ENCODE measurements at places on chromosomes 16 and 17.

GRCh38 chr16:54677308-54677950 is 253.2 kb upstream of the IRX5 start:
- DNase-seq: no peak

- peak; percentile 36 for DNase-seq
These were observed 580 bp downstream of the TANC2 start for GRCh38 chr17:62966426-62967204.

- peak; percentile 91 for DNase-seq
These were observed at the start of gene POLDIP2 for GRCh38 chr17:28357061-28357900. POLDIP2 (minus strand) TSS chr17:28357527; CDS start chr17:28357448, 79 bp downstream.

DNA sequence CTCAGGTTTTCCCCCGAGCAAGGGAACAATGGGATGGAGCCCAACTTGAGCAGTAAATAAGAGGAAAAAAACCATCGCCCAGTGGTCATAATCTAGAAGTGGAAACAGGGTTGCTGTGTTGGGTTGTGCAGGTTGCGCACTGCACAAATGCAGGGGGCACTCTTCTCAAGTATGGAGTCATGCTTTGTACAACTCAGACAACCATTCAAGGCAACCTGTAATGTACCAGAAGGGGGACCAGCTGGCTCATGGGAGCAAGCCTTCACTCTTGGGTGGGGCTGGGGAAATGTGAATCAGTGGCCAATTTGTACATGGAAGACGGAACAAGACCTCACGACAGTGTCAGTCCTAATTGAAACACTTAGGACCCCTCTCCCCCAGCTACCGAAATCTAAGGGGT is 23.9 kb upstream of the LITAF start:
- DNase-seq: no peak

All from CD8-positive, alpha-beta T cell (primary cell).